Stimulated activated CD4-positive, alpha-beta T cell treated with anti-CD3 and anti-CD28 coated beads, Interleukin-12 subunit alpha, Interleukin-12 subunit beta, amount 100 ng/mL, for 4 hours (primary cell): ENCODE measurements at places on chromosomes 6 and 20.
A peak's percentile ranks its signal among the peaks of the same experiment; 100 is the strongest.

GRCh38 chr6:43742931-43743632, 26.9 kb upstream of the VEGFA start:
- no peak for DNase-seq

DNA sequence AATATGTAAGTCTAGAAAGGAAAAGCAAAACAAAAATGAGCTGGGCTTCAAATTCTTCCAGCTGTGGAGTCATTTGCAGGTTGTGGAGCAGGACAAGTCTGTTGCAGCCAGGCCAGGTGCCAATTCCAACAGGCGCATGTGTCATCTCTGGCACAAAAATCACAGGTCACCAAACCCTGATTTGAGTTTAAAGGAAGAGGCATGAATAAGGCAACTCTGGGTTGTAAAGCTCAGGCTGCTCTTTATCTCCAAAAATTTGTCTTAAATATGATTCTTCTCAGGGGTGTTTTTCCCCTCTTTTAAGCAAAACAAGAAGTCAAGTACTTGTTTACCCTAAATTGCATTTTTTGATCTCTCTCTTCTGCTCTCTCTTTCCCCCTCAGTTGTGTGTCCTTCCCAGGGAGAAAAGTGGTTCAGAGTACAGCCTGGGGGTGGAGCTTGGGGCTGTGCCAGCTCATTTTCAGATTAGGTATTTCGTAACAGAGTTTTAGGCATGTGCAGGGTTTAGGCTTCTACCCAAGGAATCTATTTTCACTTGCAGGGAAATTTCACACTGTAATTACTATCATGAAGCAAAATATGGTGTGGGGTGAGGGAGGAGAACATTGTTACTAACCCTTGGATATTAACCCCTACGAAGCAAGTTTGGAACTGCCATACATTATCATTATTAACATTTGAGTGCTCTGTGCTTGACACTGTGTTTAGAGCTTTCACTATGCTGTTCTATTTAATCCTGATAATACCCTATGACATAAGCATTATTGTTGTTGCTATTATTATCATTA, 8.3 kb upstream of the NCOA3 start:
- DNase-seq = peak; percentile 60

DNA sequence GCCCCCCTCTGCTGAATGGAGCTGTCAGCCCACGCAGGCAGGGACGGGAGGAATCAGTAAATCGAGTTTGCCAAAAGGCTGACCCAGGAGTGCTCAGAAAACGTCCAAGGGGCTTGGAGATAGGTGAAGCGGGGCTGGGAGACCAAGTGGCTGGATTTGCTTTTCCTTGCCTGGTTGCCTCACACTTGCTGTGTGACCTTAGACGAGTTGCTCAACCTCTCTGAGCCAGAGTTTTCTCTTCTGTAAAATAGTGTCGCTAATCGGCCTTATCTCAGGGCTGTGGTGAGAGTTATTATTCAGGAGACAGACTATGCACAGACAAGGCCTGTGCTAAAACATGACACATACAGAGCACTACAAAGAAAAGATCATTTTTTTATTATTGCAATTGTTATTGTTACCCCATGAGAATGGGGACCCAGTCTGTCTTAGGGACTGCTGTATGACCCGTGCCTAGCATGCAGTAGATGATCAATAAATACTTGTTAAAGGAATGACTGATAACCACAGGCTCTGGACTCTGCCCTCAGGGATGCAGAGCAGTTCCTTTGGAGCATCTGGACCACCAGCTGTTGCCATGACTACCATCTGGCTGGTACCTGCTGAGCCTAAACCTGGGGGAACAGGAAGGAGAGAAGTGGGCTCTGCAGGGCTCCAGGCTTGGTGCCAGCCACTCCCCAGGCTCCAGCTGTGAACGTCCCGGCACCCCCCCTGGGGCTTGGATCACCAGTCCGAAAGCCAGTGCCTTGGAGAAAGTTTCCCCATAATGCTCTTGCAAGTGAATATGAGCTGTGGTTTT, 901 bp downstream of the KCNK15 start:
- DNase-seq = no peak

DNA sequence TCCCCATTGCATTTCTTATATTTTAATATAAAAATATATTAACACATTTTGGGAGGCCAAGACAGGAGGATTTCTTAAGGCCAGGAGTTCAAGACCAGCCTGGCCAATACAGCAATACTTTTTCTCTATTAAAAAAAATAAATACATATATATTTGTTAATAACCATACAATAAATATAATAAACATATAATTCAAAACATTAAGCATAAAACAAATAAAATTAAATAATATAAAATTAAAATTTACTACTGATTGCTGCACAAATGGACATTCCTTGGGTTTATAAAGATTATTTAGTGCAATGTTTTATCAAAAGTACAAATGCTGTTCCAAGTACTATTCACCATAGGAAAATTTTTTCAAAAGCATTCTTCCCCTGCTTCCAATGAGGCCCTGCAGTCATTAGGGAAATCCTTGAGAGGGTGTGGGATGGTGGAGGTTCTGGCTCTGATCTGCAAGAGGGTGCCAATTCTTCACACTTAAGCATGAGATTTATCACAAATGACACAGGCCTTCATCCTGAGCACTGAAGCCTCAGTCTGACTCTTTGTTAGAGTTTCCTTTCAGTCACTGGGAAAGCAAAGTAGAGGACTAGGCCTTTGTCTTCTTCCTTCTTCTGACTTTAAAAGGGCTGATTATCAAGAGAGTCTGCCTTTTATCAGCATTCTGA, 596.7 kb downstream of the EPM2A start:
- DNase-seq = no peak

- DNase-seq = no peak
Observed at GRCh38 chr20:25198663-25199383, 3.3 kb downstream of the ENTPD6 start.

- DNase-seq = no peak
Observed at GRCh38 chr6:37017606-37018197, 12.2 kb downstream of the FGD2 start.

GRCh38 chr6:82415820-82416219, 52.2 kb downstream of the TPBG start:
- no peak for DNase-seq

DNA sequence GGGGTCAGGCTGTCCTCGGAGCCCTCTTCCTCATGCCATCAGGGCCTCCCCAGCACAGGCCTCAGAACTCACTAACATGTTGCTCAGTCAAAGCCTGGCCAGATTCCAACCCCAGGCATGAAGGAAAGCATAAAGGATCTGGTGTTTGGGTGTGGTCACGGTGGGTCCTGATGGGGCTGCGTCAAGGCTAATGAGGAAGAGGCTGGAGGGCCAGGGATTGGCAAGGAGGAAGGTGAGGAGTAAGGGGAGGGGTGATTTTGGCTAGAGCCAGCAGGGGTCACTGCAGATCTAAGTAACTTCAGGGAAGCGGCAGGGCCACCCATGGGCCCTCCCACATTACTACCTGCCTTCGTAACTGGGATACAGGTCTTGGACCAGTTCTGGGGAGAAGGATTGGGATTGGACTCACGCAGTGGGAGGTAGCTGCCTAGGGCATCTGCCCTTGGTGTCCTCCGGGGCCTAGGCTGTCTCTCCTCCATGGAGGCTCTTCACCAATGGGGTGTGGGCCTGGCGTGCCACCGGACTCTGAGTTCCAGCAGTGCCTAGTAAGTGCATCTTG, 36.2 kb upstream of the MRPS18A start:
- peak; percentile 65 for DNase-seq

- DNase-seq = no peak
Observed at GRCh38 chr6:37492236-37492972, 7.3 kb downstream of the CCDC167 start.

DNA sequence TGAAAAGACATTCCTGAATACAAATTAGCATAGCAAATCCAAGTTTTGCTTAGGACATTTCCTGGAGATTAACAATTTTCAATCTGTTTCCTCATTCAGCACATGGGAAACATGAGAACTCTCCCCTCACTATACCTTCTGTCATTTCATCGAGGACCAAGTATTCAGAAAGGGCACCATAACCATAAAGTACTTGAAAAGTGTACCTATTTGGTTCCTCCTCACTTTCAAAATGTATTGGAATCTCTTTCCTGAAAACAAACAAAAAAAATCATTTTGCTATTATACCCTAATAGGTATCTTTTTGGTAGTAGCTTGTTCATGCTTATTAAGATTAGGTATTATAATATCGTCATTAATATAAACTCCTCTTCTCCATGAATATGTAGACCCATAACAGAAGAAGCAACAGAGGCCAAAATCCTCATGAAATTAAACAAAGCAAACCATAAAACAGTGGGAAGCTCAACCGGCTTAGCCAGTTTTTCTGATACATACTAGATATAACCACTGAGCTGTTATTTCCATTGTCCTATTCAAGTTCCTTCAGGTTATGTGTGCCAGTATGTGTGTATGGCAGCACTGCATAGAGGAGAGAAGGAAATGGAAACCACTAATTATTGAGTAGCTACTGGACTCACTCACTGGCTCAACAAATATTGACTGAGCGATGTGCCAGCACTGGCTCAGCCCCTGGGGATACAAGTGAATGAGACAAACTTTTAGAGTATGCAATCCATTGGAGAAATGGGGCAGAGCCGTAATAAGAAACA, 274.0 kb downstream of the MAFB start:
- no peak for DNase-seq
